A172 (cell line): ENCODE measurements at places on chromosomes 2 and 18. TPM values are rescaled to one million over a fixed set of nuclear protein-coding genes. Genes with fewer than 3 reads are reported as not detected.

The DNAH6 gene
- 0.02 TPM in 2 replicates for total RNA-seq

The SMCHD1 gene
- total RNA-seq: 53.7 and 78.3 TPM in 2 replicates

The TTN gene
- 0.02 TPM in 1 of 2 replicates, not detected in the other for total RNA-seq

The SPEG gene
- 30.0 and 32.9 TPM in 2 replicates for total RNA-seq

The VWA3B gene
- total RNA-seq: not detected in 2 replicates

The STRADB gene
- 51.7 and 64.7 TPM in 2 replicates for total RNA-seq

The FIGN gene
- total RNA-seq: 2.0 and 2.2 TPM in 2 replicates

The PLGLB2 gene
- 0.50 and 2.4 TPM in 2 replicates for total RNA-seq

The MAP3K19 gene
- not detected in 2 replicates for total RNA-seq

The POTEF gene
- not detected in 2 replicates for total RNA-seq

The MROH2A gene
- total RNA-seq: 0.48 TPM in 1 of 2 replicates, not detected in the other

The THADA gene
- 18.3 and 19.7 TPM in 2 replicates for total RNA-seq

The DOK1 gene
- 17.3 and 24.8 TPM in 2 replicates for total RNA-seq

The AFF3 gene
- total RNA-seq: 1.9 and 6.7 TPM in 2 replicates

The CROCC2 gene
- 0.02 TPM in 1 of 2 replicates, not detected in the other for total RNA-seq

The AGXT gene
- total RNA-seq: 0.07 TPM in 1 of 2 replicates, not detected in the other

The NEU2 gene
- total RNA-seq: not detected in 2 replicates

The AQP12B gene
- not detected in 2 replicates for total RNA-seq

The TMEM37 gene
- 0.12 and 1.3 TPM in 2 replicates for total RNA-seq

The FBXO36 gene
- 3.3 and 3.8 TPM in 2 replicates for total RNA-seq

The GDF7 gene
- total RNA-seq: 0.10 and 0.24 TPM in 2 replicates

The SATB2 gene
- total RNA-seq: 8.8 and 10.2 TPM in 2 replicates

The WIPF1 gene
- 8.1 and 8.6 TPM in 2 replicates for total RNA-seq

The ANAPC1 gene
- 60.8 and 97.1 TPM in 2 replicates for total RNA-seq

The FASTKD1 gene
- 37.3 and 40.4 TPM in 2 replicates for total RNA-seq

The CD8A gene
- total RNA-seq: not detected in 2 replicates

The ARL4C gene
- 72.2 and 79.6 TPM in 2 replicates for total RNA-seq

The CTNNA2 gene
- 0.31 and 0.41 TPM in 2 replicates for total RNA-seq

The CNDP1 gene
- total RNA-seq: not detected in 2 replicates

The IL1RL1 gene
- 0.02 TPM in 1 of 2 replicates, not detected in the other for total RNA-seq

The SLC4A5 gene
- 0.07 TPM in 1 of 2 replicates, not detected in the other for total RNA-seq

The PAIP2B gene
- total RNA-seq: 0.28 and 1.1 TPM in 2 replicates

The TNFRSF11A gene
- total RNA-seq: 0.62 and 3.4 TPM in 2 replicates

The NABP1 gene
- total RNA-seq: 44.6 and 53.0 TPM in 2 replicates

The RTP5 gene
- total RNA-seq: not detected in 2 replicates

The DAW1 gene
- 1.7 and 2.0 TPM in 2 replicates for total RNA-seq

The NT5C1B gene
- total RNA-seq: not detected in 2 replicates

The MEP1B gene
- total RNA-seq: not detected in 2 replicates

The ARHGAP25 gene
- total RNA-seq: not detected in 2 replicates

The MALT1 gene
- total RNA-seq: 66.7 and 69.0 TPM in 2 replicates

The VIT gene
- total RNA-seq: 1.3 and 3.4 TPM in 2 replicates

The COPS7B gene
- 39.4 and 43.5 TPM in 2 replicates for total RNA-seq

The GAL3ST2 gene
- total RNA-seq: not detected in 2 replicates

The RESP18 gene
- total RNA-seq: not detected in 2 replicates

The SCG2 gene
- total RNA-seq: 1.7 and 2.2 TPM in 2 replicates

The MALL gene
- total RNA-seq: 184 and 298 TPM in 2 replicates

The PFN4 gene
- 0.40 and 2.3 TPM in 2 replicates for total RNA-seq

The KCNIP3 gene
- 3.8 and 7.3 TPM in 2 replicates for total RNA-seq

The CNGA3 gene
- total RNA-seq: not detected in 2 replicates

The CRYBA2 gene
- not detected in 2 replicates for total RNA-seq
